ENCODE measurements at places on chromosomes 2 and 18. TPM values are rescaled to one million over a fixed set of nuclear protein-coding genes. Genes with fewer than 3 reads are reported as not detected.
A peak's percentile ranks its signal among the peaks of the same experiment; 100 is the strongest.

The LRRC30 gene
- total RNA-seq: not detected

- H3K27ac ChIP-seq: no peak overlapping the region
- H3K4me3 ChIP-seq: no peak overlapping the region
- no peaks in the 10 kb centered on the region for H3K4me1 ChIP-seq
- H3K36me3 ChIP-seq: peaks cover 1% of the 10 kb centered on the region
Observed at GRCh38 chr18:6031002-6031401, 135.7 kb upstream of the TMEM200C start.

The FBXO15 gene
- total RNA-seq: 0.67 TPM

DNA sequence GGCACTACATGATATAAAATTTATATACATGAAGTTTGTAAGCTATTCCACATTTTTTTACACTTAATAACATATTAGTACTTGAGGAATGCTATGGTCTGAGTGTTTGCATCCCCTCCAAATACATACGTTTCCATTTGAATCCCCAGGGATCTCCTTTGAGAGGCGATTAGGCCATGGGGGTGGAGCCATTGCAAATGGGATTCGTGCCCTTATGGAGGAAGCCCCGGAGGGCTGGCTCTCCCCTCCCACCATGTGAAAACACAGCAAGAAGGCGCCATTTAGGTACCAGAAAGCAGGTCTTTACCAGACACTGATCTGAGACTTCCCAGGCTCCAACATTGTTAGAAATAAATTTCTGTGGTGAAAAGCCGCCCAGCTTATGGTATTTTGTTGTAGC is 20.8 kb upstream of the MBP start:
- H3K36me3 ChIP-seq: no peaks in the 10 kb centered on the region
- no peak for DNase-seq
- H3K27ac ChIP-seq: no peak overlapping the region
- H3K27me3 ChIP-seq: no peaks in the 10 kb centered on the region
- no peak overlapping the region for H3K4me3 ChIP-seq

GRCh38 chr2:239803102-239803765 is 221.9 kb downstream of the NDUFA10 start:
- no peaks in the 10 kb centered on the region for H3K4me1 ChIP-seq
- no peak overlapping the region for H3K4me3 ChIP-seq
- H3K27ac ChIP-seq: no peak overlapping the region
- no peak for DNase-seq

The ZNF396 gene
- 0.93 TPM for total RNA-seq

- H3K4me1 ChIP-seq: no peaks in the 10 kb centered on the region
- no peak overlapping the region for H3K27ac ChIP-seq
- H3K36me3 ChIP-seq: no peaks in the 10 kb centered on the region
- no peak overlapping the region for H3K4me3 ChIP-seq
- H3K27me3 ChIP-seq: peaks cover 3% of the 10 kb centered on the region
- no peak for DNase-seq
Observed at GRCh38 chr2:58614219-58614618, 373.1 kb upstream of the FANCL start.

The GAD1 gene
- total RNA-seq: 2.9 TPM

DNA sequence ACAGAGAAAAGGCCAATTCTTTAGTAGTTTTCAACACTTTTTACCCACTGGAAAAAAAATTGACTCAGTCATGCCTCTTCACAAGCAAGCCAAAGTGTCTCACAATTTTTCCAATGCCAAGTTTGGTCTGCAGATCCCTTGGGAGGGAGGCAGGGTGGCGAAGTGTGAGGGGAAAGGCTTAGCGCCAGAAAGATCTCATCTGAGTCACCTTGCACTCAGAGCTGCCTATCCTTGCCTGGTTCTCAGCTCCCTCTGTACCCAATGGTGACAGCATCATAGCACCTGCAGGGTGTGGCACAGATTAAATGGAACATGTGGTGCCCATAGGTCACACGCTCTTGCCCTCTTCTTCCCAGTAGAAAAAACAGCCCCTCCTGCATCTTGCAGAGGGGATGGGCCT is 55.2 kb upstream of the GYPC start:
- H3K27ac ChIP-seq: no peak overlapping the region
- no peak for DNase-seq
- peaks cover 11% of the 10 kb centered on the region for H3K36me3 ChIP-seq
- no peak overlapping the region for H3K4me3 ChIP-seq

The CTAGE1 gene
- total RNA-seq: not detected

GRCh38 chr2:99682275-99683060 is 192.7 kb upstream of the REV1 start:
- no peak for DNase-seq
- no peak overlapping the region for H3K27ac ChIP-seq
- peaks cover 1% of the 10 kb centered on the region for H3K27me3 ChIP-seq
- H3K36me3 ChIP-seq: no peaks in the 10 kb centered on the region
- no peaks in the 10 kb centered on the region for H3K4me1 ChIP-seq
- no peak overlapping the region for H3K4me3 ChIP-seq

The GTF2A1L gene
- not detected for total RNA-seq

DNA sequence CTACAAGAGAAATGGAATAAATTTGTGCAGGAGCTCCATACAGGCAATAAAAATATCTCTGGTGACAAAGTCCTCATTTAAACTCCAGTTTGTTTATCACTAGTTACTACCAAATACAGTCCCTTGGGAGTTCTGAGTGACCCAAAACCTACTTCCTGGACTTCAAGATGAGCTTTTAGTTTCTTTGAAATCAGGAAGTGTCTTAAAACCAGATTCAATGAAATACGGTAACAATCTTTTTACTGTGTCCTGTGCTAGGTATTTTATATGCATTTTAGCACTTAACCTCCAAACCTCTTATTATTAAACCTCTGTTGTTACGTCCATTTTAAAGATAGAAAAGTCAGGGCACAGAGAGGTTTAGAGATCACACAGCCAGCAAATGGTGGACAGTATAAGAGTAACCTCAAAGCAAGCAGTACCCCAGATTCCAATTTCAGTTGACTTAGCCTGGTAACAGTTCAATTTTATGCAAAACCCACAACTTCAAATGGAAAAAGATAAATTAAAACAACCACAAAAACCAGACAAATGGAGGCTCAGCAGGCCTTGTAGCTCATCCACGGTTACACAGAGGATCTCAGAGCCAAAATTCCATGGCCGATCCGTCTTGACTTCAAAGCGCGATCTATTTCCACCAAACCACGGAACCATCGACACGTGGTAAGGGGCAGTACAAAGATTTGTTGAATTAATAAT is 1.3 kb upstream of the KCMF1 start:
- H3K4me1 ChIP-seq: peaks cover 38% of the 10 kb centered on the region
- peak; percentile 36 for DNase-seq
- H3K36me3 ChIP-seq: peaks cover 38% of the 10 kb centered on the region
- H3K27me3 ChIP-seq: no peaks in the 10 kb centered on the region
- peak overlapping the region; percentile 100 for H3K4me3 ChIP-seq
